ENCODE measurements at places on chromosomes 7 and 10. TPM values are rescaled to one million over a fixed set of nuclear protein-coding genes. Genes with fewer than 3 reads are reported as not detected.

GRCh38 chr7:82600531-82600930 is 157.0 kb upstream of the CACNA2D1 start:
- no peak for DNase-seq

DNA sequence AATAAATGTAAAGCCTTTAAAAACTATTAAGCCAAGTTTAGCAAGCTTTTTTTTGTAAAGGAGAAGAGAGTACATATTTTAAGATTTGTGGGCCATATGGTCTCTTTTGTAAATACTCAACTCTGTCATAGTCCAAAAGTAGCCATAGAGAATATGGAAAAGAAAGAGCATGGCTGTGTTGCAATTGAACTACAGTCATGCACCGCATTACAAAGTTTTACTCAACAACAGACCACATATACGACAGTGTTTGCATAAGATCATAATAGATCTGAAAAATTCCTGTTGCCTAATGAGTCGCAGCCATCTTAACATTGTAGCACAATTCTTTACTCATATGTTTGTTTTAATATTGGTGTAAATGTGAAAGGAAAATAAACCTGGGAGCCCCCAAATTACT is 440.8 kb downstream of the HTR7 start:
- no peak for DNase-seq

GRCh38 chr10:50373821-50374501 is 122.6 kb upstream of the ASAH2 start:
- no peak for DNase-seq

GRCh38 chr7:69739190-69739589 is 140.9 kb downstream of the AUTS2 start:
- peak; percentile 55 for DNase-seq

DNA sequence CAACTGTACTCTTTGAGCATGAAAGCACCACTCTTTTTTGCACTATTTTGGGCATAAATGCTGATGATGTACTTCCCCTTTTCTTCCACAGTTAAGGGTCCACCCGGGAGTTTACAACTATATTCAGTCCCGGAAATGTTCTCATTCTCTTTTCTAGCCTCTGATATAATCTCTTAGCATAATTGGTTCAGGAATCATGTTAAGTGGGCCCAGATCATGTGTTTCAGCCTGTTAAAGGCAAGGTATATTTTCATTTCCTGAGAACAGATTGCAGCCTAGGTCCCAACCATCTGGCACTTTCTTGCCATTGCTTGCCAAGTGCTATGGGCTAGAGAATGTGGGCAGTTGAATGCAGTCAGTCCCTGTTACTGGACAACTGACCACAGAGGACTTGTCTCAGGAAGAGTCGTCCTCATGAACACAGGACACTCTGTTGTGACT is 111.4 kb upstream of the GLCCI1 start:
- peak; percentile 20 for DNase-seq

DNA sequence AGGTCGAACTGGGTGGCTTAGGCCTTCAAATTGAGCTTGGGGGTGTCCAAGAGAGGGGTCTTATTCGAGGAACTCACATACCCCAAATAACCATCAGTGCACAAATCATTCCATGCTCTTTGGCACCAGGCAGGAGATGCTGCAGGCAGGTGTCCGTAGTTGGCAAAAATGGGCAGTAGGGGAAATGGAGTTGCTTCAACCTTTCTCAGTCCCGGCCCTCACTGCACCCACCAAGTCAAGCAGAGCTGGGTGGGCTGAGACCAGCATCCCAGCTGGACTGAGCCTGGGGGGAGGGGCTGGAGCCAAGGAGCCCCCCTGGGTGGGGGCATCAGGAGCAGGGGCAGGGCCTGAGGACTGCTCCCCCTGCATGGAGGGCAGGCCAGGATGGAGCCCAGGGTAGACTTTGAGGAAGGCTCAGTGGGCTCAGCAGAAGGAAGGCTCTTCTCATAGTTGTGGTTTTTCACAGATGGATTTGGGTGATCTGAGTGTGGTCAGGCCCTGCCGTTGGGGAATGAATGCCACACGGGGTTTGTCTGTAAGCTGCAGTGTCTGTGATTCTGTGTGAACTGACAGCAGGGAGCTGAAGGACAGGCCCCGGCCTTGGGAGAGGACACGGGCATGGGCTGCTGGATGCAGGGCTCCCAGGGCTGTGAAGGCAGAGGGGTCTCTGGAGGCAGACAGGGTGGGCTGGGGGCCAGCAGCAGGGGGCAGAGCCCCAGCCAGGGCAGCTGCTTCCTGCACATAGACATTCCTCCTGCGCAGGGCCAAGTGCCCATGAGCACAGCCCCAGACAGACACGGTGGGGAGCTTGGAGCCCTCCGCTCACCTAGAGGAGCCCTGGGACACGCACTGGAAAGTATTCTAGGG is 144.5 kb downstream of the ADCY1 start:
- DNase-seq = no peak

- no peak for DNase-seq
Observed at GRCh38 chr7:2473496-2474180, 2.6 kb downstream of the GRIFIN start.

- DNase-seq = no peak
Observed at GRCh38 chr10:103852189-103852711, 3.1 kb downstream of the SH3PXD2A start.

DNA sequence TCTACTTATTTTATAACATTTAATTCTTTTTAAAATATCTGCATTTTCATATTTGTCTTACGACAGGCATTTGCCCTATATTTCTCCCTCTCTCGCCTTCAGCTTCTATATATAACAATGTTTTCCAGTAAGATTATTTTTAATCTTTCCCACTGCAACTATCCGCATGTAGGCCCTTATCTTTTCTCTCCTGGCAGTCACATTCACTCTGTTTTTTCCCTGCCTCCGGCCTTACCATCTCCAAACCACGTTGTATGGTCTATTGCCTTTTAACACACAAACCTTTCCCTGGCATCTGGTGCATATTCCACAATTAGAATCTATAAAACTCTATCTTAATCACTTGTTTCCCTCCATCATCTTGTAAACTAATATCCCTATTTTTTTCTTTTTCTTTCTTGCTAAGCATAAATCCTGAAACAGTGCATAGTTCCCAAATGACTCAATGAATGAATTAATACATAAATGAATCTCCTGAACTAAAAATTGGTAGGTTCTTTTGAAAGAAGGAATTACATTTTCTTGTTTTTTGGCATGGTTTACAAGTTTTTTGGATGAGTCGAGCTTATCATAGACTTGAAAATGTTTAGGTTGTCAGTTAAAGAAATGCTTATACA is 173.2 kb downstream of the SEMA3A start:
- DNase-seq = no peak

PTPRZ1 gene
- total RNA-seq = 22.3 TPM

DNA sequence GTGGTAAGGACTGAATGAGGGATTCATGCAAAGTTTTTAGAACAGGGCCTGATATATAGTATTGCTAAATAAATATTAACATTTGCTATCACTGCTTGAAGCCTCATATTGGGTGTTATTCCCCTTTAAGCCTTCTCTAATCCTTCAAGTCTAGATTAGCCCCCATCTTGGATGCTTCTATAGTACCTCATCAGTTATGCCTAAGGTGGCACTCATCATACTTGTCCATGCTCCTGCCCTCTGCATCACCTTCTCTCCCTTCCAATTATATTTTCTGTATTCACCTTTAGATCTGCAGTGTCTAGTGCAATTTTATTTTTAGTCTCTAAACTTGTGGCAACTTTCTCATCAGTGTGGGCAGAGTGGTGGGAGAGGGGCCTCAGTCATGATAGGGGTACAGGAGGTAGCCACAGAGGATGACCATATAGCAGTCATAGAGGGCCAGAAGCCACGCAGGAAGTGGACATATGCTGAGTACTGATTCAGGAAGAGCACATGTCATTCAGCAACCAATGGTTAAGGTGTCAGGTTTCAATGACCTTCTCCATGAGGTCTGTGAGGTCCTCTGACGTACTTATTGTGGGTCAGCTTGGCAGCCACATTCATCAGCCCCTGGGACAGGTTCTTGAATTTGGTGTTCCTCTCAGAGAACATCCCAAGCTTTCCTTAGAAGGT is 2.5 kb downstream of the ENTPD1 start:
- DNase-seq = no peak

STOX1 gene
- 3.0 TPM for total RNA-seq

SP8 gene
- not detected for total RNA-seq

DNA sequence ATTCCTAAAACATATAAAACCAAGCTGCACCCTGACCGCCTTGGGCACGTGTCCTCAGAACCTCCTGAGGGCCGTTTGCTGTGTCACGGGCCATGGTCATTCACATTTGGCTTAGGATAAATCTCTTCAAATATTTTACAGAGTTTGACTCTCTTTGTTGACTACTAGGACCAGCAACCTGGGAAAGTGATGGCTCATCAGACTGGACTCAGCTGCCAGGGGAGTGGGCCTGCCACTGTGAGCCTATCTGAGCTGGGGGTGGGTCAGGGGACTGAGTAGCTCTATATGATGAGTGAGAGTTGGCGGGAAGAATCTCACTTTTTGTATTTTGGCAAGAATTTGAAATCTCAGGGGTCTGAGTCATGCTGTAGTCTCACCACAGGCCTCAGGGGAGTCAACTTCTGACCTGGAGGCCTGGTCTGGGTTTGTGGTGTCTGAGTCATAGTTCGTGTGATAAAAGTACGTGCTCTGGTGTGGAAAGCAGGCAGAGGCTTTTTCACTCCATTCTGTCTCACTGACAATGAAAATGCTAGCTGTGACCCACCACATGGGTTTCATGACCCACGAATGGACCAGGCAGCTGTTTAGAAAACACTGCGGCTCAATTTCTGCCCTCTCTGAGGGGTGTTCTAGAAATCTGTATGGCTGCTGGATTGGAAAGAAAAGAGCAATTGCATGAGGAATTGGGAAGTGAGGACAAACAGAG is 4.2 kb upstream of the UPP1 start:
- DNase-seq = peak; percentile 60

DNA sequence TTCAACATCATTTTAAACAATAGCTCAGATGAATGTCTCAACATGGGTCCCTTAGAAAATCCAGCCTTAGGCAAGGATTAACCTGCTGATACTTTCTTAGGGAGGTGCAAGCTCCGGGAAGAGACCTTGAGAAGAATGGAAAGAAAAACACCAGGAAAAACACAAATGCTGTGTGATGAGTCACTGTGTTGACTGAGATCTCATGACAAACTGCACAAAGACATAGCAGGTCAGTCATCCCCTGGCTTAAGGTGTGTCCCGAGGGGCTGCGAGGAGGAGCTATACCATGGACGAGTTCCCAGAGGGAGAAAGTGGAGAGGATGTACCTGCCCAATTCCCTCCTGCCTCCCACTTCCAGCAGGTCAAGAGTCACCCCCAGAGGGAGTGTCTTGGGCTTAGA is 98.0 kb downstream of the TEX36 start:
- DNase-seq = no peak

RAB19 gene
- total RNA-seq = 4.4 TPM

DNA sequence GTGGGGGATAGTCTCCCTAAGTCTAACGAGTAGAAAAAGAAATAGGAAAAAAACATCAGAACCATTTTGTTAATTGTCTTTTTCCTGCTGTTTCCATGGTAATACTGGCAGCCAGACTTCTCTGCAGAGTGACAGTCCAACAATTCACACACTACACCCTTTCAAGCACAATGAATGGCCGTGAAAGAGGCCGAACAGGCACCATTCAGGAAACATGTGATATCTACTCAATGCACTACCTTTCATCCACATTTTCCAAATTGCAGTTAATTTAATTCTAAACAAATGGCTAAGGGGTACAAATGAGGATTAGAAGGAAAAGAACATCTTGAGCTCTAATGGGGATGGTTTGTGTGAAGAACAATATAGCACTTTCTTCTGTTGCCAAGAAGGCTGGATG is 358.5 kb upstream of the ANKRD30A start:
- peak; percentile 51 for DNase-seq

DNA sequence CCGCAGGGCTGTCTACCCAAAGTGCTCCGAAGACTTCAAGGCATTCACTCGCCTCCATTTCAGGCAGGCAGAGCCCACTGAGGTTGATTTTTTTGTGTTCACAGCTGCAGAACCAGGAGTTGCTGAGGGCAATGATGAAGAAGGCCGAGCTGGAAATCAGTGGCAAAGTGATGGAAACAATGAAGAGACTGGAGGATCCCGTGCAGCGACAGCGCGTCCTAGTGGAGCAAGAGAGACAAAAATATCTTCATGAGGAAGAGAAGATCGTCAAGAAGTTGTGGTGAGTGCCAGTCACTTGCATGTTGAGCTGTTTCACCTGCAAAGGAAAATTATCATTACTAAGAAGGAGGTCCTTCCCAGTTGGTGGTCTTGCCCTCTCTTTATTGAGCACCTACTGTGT is 210.5 kb downstream of the ARHGAP21 start:
- peak; percentile 40 for DNase-seq

GRCh38 chr7:33185786-33186185 is 56.4 kb downstream of the BBS9 start:
- DNase-seq = peak; percentile 83

DNA sequence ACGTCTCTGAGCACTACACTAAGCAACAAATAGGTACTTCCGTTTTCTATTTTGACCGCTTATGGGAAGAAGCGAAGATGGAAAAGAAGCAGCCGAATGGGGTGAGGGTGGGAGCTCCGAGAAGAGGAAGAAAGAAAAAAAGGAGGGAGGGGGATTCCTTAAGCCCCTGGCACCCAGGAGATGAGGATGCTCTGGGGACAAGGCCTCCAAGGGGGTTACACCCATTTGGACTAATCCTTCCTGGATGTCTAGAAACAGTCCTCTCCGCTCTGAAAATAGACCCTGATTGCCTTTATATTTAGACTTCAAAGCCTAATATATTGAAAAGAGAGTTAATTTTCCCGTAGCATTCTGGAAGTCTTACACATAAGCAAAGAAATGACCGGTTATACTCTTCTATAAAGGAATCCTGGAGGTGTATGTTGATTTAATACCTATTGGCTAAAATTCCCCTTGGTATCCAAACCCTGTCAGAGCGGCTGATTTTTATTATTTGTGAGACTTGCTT is 676 bp upstream of the HTR7 start:
- DNase-seq = no peak

GBX1 gene
- total RNA-seq = not detected

GRCh38 chr7:100402241-100402640 is 26.3 kb downstream of the ZCWPW1 start:
- no peak for DNase-seq

GRCh38 chr7:69429911-69430383 is 168.3 kb upstream of the AUTS2 start:
- DNase-seq = no peak

- DNase-seq = no peak
Observed at GRCh38 chr10:114271779-114272167, 32.7 kb downstream of the VWA2 start.

- DNase-seq = no peak
Observed at GRCh38 chr10:22611425-22612115, 102.8 kb downstream of the PIP4K2A start.

All from stomach (tissue), 19 donors.